Fibroblast of skin of right quadriceps (primary cell): ENCODE measurements at places on chromosomes 1 and 21.
A peak's percentile ranks its signal among the peaks of the same experiment; 100 is the strongest.

DNA sequence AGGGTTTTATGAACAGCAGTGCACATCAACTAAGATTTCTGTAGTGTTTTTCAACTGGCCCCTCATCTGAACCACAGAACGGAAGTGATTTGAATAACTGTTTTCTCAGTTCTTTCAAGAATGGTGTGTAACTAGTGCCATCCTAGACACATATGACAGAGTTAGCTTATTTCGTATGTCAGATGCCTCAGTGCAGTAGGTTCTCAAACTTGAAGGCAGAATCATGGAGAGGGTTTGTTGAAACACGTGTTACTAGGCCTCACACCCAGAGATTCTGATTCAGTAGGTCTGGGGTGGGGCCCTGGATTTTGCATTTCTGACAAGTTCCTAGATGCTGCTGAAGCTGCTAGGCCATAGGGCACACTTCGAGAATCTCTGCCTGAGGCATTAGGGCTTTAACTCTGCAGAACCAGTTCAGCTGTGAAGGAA, 49.0 kb downstream of the SCCPDH start:
- DNase-seq, result no peak

DNA sequence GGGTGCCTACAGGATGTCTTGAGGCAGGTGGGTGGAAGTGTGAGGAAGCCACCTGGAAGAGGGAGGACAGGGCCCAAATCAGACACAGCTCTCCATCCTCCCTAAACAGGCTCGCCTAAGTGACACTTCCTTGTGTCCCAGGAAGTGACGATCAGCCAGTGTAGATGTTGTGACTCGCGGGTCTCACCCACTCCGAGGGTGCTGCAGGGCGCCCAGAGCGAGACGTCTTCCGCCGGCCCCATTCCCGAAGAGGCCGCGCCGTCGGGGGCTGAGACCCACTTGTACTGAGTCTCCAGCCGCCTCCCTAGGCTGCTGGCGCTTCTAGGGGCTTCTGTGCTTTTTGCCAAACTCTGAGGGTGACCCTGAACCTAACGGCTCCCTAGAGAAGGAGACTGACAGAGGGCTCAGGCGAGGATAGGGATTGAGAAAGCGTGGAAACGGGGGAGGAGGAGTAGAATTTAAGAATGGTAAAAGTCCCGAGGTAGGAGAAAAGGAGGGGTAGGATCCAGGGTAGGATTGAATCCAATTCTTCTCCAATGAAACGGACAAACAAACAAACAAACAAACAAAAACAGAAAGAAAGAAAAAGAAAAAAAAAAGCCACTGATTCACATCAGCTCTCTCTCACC, 543 bp upstream of the MARK1 start:
- DNase-seq, result no peak

DNA sequence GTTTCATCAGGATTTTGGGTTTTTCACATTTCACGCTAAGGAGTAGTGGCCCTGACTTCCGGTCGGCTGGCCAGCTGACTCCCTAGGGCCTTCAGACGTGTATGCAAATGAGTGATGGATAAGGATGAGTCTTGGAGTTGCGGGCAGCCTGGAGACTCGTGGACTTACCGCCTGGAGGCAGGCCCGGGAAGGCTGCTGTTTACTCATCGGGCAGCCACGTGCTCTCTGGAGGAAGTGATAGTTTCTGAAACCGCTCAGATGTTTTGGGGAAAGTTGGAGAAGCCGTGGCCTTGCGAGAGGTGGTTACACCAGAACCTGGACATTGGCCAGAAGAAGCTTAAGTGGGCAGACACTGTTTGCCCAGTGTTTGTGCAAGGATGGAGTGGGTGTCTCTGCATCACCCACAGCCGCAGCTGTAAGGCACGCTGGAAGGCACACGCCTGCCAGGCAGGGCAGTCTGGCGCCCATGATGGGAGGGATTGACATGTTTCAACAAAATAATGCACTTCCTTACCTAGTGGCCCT, 23.1 kb upstream of the TNFRSF1B start:
- DNase-seq, result peak; percentile 80

- peak; percentile 44 for DNase-seq
These were observed 54.3 kb upstream of the RAB3GAP2 start for GRCh38 chr1:220326578-220326977.

- DNase-seq, result peak; percentile 32
These were observed 172.9 kb upstream of the RUNX1 start for GRCh38 chr21:35222021-35222420.

GRCh38 chr1:38005195-38006007, at the start of gene FHL3:
TSS of gene FHL3 (minus strand) at chr1:38005514. CDS start at chr1:37999412, 6,102 bp downstream.
- DNase-seq, result peak; percentile 66

GRCh38 chr1:215665215-215665614, 98.1 kb downstream of the KCTD3 start:
- DNase-seq, result peak; percentile 69

DNA sequence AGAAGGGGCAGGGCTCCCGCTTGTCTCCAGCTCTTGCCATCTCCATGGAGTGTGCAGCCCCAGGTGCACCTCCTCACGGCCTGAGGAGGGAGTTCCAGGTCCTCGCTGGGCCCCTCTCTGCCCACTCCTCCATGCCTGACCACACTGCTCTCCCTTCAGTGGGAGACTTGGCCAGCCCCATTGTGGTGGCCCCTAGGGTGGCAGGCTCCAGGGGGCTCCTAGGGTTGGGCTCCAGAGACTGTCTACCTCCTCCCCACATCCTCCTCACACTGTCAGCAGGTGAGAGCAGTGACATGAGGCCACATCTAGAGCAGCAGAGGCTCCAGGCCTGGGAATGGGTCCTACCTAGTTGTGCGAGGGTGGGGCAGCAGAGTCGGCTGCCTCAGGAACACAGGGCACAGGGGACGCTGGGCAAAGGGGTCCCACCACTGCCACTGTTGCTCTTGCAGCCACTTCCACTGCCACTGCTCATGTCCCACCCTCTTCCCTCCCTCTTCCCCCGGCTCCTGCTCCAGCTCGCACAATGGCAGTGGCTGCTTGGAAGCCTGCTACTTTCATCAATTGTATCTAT, 514.8 kb downstream of the MRPL39 start:
- DNase-seq, result no peak

GRCh38 chr1:207844371-207844770, 66.6 kb downstream of the CD34 start:
- DNase-seq, result no peak

DNA sequence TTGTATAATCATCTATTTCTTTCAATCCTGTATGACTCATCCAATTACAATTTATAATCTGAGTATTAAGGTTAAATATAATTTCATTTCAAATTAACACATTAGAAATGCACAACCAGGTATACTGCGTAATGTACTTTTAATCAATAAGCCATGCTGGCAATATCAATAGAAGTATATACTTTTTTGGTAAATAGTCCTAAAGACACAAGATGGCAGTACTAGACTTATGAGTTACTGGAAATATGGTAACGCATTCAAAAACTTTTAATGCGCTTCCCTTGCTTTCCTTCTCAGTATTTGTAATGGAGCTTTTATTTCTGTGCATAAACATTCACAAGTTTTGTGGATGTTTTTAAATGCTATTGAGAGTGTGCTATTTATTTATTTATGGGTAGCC, 1162.0 kb upstream of the TMPRSS15 start:
- DNase-seq, result no peak

DNA sequence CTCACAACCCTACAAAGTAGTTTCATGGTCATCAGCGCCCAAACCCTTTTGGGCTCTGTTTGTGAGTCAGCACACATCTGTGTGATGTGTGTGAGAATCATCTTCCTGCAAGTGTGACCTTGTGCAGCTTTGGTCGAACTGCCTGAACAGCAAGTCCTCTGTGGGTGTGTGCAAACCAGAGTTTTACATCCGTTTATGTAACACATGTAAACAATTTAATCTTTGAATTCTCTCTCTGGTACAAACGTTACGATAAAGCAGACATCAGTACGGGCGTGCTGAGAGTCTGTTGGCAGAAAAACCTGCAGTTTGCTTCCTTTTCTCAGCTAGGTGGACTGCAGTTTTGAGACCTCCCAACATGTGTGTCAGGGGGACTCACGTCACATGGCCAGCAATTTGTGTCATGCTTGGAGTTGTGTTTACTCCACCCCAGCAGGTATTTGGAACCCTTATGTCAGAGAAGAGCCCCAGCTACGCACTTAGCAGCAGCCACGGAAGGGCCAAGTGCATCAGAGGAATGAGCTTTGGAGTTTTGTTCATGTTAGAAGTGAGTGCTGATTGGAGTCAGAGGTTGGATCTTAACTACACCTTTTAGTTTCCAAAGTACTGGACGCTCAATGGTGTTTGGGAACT, 230.8 kb downstream of the PAPPA2 start:
- peak; percentile 2 for DNase-seq

- DNase-seq, result peak; percentile 59
These were observed 134.6 kb upstream of the ARHGEF16 start for GRCh38 chr1:3319874-3320245.

DNA sequence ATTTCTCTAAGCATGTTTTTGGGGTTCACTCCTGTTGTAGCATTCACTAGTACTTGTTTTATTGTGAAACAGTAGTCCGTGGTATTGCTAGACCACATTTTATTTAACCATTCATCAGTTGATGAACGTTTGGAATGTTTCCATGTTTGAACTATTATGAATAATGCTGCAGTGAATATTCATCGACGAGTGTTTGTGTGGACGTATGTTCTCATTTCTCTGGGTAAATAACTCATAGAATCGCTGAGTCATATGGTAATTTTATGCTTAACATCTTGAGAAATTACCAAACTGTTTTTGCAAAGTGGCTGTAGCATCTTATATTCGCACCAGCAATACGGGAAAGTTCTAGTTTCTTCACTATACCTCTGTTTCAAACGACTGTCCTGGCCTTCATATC, 28.0 kb upstream of the KAZN start:
- peak; percentile 94 for DNase-seq

DNA sequence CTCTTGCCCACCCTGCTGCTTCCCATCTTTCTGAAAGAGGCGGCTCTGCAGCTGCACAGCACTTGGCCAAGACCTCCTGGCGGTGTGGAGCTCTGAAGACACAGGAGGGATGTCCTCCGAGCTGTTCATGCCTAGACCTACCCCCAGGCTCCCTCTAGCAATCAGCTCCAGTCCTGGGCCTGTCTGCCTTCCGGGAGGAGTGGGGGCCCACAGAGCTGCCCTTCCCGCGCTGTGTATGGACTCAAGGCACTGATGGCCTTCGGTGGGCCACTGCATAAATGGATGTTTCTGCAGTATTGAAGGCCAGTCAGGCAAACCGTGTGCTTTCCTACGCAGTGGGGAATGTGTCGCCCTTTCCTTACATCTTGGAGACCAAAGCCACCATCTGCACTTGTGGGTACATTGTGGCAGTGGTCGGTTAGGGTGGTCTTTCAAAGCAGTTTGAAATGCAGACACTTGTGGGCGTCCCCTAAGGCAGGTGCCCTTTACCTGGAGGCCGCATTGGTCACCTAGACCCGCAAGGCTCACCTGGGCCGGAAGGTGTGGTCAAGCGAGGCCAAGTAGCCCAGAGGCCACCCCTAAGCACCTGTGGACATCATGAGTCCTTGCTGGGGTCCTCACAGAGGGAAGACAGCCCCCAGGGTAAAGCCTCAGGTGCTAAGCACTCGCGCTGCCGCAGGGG, 912 bp upstream of the PKNOX1 start:
- DNase-seq, result no peak

DNA sequence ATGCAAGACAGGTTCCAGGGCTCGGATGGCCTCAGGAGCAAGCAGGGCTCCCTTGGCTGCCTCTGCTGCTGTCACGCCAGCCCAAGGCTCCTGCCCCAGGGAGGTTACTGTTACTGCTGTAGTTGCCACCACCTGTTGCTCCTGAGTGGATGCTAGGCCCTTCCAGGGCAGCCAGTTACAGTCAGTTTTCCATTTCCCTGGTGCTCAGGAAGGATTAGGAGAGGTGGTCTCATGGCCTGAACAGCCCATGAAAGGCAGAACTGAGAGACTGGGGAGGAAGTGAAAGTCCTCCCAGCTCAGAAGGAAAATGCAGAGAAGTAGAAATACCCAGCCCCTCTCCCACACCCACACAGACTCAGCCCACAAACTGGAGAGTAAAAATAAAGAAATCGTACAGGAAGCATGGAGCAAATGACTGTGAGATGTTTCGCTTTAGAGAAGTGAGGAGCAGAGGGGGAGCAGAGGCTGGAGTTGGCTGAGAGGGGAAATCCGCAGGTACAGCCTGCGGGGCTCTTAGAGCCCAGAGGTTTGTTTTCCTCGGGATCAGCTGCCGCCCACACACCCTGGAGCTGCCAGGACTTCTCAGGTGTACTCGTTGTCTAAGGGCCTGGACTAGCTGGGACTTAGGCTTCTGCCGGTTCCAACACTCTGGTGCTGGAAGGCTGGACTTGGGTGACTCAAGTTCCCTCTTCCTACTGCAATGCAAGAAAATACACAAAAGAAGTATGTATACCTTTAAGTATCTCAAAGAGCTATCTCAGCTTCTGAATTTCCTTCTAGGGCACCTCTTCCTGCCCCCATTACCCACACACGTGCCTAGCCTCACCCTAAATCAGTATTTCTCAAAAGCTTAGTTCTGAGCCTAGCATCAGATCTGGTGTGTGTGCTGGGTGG, 2.3 kb downstream of the IL6R start:
- DNase-seq, result no peak

- DNase-seq, result no peak
These were observed 11.0 kb downstream of the RPTN start for GRCh38 chr1:152148051-152148450.

DNA sequence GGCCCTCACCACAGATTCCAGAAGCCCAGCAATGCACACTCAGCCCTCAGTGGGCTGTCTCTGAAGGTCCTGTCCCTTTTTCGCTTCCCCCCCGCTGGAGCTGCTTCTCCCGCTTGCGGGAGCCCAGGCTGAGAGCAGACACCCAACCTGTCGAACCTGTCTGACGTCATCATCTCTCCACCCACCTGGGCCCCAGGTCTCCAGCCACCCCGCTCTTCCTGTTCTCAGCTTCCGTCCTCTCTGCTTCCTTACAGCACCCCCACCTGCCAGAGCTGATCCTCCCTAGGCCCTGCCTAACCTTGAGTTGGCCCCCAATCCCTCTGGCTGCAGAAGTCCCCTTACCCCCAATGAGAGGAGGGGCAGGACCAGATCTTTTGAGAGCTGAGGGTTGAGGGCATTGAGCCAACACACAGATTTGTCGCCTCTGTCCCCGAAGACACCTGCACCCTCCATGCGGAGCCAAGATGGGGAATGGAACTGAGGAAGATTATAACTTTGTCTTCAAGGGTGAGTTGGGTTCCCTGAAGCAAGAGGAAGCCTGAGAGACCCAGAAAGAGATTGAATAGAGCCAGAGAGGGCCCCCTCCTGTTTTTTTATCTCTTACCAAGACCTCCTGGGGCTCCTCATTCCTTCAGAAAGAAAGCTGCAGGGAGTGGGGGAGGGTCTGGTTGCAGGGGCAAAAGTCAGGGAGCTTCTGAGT, at the start of gene RAB25:
Gene RAB25, plus strand, starts transcription at position 224 of the 700 bp plus-strand sequence. Its CDS starts 241 bp downstream, at position 465.
- DNase-seq, result no peak
